GM10248 (cell line): ENCODE measurements at places on chromosomes 1 and 21.

- DNase-seq = no peak
Observed at GRCh38 chr1:41883507-41883906, 35.2 kb downstream of the HIVEP3 start.

- DNase-seq = peak; percentile 52
Observed at GRCh38 chr1:16625497-16626408, 12.4 kb upstream of the NBPF1 start.

DNA sequence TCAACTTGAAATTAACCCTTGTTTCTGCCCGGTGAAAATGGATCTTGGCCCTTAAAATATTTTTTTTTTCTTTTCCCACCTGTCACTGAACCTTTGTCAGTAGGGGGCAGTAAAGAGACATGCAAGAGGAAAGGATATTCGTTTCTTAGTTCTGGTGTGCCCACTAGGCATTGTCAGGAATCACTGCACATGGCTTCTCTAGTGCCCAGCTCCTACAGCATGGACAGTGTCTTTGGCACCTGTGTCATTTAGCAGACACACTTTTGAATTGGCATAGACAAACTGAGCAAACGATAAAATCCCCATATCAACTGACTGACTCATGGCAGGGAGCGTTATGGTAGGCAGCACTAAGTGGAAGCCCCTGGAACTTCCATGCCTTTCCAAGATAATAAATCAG lies 1048.1 kb downstream of the BRINP3 start:
- peak; percentile 18 for DNase-seq

DNA sequence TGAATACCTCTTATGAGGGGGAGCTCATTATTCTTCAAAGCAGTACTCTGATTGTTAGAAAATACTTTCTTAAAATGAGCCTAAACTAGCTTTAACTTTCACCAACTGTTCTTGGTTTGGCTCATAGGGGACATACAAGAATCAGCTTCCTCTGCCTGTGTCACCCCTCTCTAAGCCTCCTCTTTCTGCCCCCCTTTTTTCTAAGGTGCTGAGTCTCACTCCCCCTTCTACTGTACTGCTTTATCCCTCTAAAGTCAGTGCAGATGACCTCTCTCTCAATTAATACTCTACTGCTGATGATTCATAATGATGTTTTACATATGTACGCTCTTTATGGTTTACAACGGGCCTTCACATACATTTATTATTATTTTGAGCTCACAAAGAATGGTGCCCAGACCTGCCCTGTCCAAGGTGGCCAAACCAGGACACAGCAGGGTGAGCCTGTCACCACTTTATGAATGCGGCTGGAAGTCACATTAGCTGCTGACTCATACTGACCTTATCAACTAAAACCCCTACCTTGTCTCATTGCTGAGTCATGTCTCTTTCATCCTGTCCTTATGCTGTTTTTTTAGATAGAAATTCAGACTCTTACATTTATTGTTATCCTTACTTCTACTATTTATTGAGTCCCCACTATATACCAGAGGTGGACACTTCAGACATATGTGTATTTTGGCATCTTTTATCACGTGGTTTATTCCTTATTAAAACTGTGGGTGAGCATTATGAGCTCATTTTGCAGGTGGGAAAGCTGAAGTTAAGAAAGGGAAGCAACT lies 126.9 kb downstream of the RNF220 start:
- DNase-seq = peak; percentile 35

GRCh38 chr1:3430820-3431219 lies 23.6 kb upstream of the ARHGEF16 start:
- no peak for DNase-seq

DNA sequence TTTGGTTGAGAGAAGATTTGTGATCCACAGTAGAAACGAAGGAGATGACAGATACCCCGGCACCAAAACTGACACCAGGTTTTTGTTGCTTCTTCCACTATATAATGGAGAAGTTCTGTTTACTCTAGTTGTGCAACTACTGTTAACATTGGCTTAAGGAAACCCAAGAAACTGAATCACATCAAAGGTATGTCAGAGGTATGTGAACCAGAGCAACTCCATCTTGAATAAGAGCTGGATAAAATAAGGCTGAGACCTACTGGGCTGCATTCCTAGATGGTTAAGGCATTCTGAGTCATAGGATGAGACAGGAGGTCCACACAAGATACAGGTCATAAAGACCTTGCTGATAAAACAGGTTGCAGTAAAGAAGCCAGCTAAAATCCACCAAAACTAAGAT lies 173.7 kb upstream of the CAMK1G start:
- no peak for DNase-seq

- DNase-seq = no peak
Observed at GRCh38 chr1:160483505-160484185, 39.4 kb downstream of the SLAMF6 start.

DNA sequence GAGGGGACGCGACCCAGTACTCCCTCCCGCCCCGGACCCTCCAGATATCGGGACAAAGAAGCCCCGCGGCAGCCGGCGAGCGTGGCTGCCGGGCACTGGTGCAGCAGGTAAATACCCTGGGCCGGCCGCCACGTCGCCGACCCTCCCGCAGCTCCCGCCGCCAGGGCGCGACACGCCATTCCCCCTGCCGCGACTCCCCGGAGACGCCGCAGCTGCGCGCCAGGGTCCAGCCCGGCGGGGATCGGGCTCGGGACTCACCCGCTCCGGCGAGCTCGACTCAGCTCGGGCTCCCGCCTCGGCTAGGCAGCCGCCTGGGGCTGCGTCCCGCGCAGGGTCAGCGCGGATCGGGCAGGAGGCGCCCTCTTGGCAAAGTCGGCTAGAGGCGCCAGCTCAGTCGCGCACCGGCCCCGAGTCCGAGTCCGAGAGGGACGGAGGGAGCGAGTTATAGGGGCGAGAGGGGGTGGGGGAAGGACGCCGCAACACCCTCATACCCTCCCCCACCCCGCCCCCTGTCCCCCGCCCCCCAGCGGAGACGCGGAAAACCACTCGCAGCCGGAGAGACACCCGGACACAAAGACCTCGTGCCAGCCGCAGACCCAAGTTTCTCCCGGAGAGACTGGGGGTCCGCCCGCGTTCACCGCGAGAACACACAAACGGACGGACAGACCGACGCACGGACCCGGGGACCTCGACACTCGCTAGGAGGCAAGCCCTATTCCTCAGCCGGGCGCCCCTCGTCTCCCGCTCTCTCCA lies 985 bp downstream of the SYT6 start:
- no peak for DNase-seq

- no peak for DNase-seq
Observed at GRCh38 chr1:54299037-54299436, 99.1 kb downstream of the MRPL37 start.

DNA sequence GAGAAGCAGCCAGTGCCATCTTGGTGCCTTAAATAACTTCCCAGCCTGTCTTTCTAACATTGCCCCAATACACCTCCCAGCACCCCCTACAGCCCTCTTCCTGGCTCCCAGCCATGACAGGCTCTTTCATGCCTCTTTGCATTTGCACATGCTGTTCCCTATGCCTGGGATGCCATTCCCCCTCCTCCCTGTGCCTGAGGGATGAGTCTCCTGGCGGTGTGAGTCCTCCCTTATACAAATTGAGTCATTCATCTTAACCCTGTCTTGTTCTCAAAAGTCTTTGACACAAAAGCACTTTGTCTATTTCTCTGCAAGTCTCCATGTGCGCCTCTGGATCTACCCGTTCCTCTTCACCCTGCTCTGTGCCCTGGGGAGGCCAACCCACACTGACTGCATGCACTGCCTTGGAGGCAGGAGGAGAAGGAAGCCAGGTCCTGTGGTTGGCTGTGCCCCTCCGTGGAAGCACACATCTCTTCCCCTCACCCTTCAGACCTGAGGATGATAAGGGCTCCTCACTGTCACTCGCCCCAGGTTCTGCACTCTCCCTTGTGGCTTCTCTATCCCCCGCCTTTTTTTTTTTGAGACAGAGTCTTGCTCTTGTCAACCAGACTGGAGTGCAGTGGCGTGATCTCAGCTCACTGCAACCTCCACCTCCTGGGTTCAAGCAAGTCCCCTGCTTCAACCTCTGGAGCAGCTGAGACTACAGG lies 25.1 kb downstream of the CDCP2 start:
- DNase-seq = no peak

DNA sequence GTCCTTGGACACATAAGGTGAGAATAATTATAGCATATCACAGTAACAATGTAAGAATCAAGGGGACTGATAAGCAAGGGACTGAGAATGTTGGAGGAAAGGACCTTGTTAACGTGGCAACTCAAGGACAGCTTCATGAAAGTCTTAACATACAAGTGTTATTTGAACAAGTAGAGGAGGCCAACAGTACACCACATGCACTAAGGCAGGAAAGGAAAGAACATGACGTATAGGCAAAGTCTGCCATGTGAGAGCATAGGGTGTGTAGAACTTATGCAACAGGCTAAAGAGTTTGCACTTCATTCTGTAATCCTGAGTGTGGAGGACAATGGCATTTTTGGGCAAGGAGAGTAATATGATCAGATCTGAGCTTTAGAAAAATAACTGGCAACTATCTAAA lies 33.3 kb upstream of the DIRAS3 start:
- DNase-seq = no peak

- DNase-seq = no peak
Observed at GRCh38 chr1:87208931-87209330, 119.7 kb upstream of the LMO4 start.

GRCh38 chr1:15997637-15998280 lies 6.3 kb upstream of the SRARP start:
- no peak for DNase-seq
